ENCODE measurements at places on chromosomes 6 and 20. TPM values are rescaled to one million over a fixed set of nuclear protein-coding genes. Genes with fewer than 3 reads are reported as not detected.

SLC17A3 gene
- not detected for total RNA-seq

SIRPB1 gene
- not detected for total RNA-seq

SYCP2L gene
- 0.12 TPM for total RNA-seq

HRH3 gene
- not detected for total RNA-seq

KHDC1 gene
- 8.6 TPM for total RNA-seq

PRND gene
- total RNA-seq: not detected

WFDC12 gene
- not detected for total RNA-seq

KCNK15 gene
- total RNA-seq: 2.9 TPM

KCNK17 gene
- not detected for total RNA-seq

SLC22A2 gene
- 0.19 TPM for total RNA-seq

SCRT2 gene
- total RNA-seq: not detected

PRDM1 gene
- total RNA-seq: 10.4 TPM

SMIM28 gene
- total RNA-seq: not detected

SMLR1 gene
- total RNA-seq: 8.4 TPM

TRIM40 gene
- not detected for total RNA-seq

CDSN gene
- total RNA-seq: not detected

RAB32 gene
- 9.0 TPM for total RNA-seq

ABHD16B gene
- total RNA-seq: 0.27 TPM
